Dorsolateral prefrontal cortex (tissue), 122 donors: ENCODE measurements at places on chromosomes 7 and 10.

- no peak for DNase-seq
These were observed 439 bp downstream of the RBP4 start for GRCh38 chr10:93600446-93601145.

- peak; percentile 22 for DNase-seq
These were observed 95.3 kb upstream of the RET start for GRCh38 chr10:42981358-42982236.

GRCh38 chr7:71637578-71637977 lies 505.6 kb downstream of the GALNT17 start:
- DNase-seq, result no peak

- DNase-seq, result no peak
These were observed 5.5 kb downstream of the CHUK start for GRCh38 chr10:100223879-100224278.

- DNase-seq, result peak; percentile 75
These were observed 56.2 kb upstream of the TM9SF3 start for GRCh38 chr10:96642973-96643372.

DNA sequence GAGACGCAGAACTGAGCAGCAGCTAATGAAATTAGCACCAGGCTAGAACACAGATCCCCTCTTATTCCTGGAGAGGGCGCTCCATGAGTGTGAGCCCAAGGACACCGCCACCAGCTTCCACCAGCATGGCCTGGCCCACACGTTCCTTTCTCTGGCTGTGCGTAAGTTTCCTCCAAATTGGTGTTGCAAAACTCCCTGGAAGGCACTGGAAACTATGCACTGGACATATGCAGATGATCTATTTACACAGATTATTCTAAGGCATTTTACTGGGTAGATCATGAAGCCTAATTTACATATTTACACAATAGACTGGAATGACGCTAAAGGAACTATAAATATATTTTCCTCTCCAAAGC lies 455.6 kb upstream of the FOXK1 start:
- no peak for DNase-seq

GRCh38 chr10:35349389-35349915 lies 13.1 kb downstream of the CCNY start:
- no peak for DNase-seq

DNA sequence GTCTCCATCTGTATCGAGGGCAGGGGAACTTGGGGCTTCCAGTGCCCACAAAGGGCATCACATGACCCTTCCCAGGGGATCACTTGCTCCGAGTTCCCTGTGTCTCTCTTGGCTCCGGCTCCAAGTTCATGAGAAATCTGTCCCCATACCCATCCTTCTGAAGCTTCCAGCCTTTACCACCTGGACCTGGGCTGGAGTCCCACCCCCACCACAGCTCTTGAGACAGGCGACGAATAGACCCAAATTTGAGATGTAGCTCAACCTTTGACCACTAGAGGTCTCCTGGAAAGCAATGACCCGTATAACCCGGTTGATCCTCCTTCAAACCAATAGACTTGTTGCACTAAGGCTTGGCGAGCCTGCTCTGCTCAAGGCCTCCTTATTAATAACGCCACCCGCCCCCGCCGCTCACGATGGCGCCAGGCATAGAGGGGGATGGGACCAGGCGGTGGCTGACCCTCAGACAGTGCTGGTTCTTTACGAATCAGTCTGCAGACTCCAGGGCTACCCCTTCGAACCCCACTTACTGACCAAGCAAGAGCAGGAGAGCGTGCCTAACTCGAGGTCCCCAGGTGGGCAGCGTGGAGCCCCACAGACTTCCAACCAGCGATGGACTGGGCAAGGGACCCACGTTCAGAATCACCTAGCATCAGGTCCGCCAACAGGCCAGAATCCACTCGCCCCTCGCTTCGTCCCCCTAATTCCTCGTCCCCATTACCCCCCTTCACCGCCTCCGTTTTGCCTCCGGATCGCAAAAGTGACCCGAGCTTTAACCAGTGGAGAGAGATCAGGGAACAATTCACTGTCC lies 4.4 kb upstream of the ARID5B start:
- DNase-seq, result peak; percentile 59

GRCh38 chr7:140297192-140297591 lies 101.1 kb downstream of the SLC37A3 start:
- no peak for DNase-seq

DNA sequence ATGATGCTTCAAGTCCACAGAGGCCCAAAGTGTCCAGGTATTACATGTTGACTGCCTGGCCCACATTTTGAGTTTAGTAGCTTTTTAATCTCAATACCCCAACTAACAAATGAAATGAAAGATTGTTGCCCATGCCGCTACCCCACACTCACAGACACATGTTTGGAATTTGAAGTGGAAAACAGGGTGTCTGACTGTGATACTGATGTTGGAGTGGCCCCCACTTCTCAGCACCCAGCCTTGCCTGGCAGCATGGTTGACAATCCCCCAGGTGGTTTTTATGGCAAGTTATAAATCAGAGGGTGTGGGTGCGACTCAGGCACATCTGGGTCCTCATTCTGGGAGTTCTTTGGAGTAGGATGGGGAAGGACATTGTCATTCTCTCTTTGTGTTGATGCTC lies 314.7 kb upstream of the ZNF32 start:
- no peak for DNase-seq

GRCh38 chr10:86958116-86958900 lies at the start of gene SNCG:
TSS of gene SNCG (plus strand) at chr10:86958599. CDS start at chr10:86958698, 99 bp downstream.
- DNase-seq, result no peak

DNA sequence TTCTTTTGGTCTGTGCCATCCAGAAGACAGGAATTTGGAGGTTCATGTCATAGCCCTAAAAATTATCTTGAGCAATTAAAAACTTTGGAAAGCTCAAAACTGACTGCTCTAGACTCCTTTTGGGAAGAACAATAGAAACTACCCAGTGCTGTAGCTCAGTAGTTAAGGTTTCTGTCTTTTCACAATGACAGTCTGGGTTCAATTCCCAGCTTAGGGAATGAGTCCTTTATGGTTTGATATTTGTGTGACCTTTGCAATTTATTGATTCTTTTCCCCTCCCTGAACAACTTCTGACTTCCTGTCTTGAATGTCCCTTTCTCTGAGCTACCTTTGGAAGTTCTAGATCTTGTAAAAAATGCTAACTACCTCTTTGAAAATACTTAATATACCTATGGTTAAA lies 603.3 kb upstream of the IGFBP3 start:
- no peak for DNase-seq

- no peak for DNase-seq
These were observed 31.6 kb downstream of the VIPR2 start for GRCh38 chr7:159113056-159113455.

GRCh38 chr7:40403703-40404476 lies 269.1 kb downstream of the SUGCT start:
- DNase-seq, result no peak

- DNase-seq, result no peak
These were observed 45.7 kb downstream of the PRPF18 start for GRCh38 chr10:13632440-13632839.

DNA sequence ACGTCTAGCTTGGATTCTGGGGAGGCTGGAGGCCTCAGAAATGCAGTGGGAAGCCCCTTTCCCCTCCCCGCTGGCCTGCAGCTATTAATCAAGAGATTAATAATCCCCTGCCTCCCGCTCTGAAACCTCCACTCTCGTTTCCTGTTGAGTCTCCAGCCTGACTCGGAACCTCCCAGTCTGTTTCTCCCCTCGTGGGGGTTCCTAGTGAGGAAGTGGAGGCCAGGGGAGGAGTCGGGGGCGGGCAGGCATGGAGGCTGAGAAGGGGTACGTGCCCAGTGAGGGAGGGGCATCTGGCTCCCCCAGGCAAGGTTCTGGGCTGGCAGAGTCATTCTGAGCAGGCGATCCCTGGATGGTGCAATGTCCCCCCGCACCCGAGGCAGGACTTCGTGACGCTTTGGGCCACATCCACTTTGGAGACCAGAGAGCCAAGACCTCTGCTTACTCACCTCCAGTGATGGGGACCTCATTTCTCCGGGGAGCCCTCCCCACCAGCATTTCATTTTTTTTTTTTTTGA lies 73.6 kb downstream of the COL26A1 start:
- DNase-seq, result no peak

GRCh38 chr7:5997210-5997808 lies 11.5 kb downstream of the PMS2 start:
- no peak for DNase-seq

DNA sequence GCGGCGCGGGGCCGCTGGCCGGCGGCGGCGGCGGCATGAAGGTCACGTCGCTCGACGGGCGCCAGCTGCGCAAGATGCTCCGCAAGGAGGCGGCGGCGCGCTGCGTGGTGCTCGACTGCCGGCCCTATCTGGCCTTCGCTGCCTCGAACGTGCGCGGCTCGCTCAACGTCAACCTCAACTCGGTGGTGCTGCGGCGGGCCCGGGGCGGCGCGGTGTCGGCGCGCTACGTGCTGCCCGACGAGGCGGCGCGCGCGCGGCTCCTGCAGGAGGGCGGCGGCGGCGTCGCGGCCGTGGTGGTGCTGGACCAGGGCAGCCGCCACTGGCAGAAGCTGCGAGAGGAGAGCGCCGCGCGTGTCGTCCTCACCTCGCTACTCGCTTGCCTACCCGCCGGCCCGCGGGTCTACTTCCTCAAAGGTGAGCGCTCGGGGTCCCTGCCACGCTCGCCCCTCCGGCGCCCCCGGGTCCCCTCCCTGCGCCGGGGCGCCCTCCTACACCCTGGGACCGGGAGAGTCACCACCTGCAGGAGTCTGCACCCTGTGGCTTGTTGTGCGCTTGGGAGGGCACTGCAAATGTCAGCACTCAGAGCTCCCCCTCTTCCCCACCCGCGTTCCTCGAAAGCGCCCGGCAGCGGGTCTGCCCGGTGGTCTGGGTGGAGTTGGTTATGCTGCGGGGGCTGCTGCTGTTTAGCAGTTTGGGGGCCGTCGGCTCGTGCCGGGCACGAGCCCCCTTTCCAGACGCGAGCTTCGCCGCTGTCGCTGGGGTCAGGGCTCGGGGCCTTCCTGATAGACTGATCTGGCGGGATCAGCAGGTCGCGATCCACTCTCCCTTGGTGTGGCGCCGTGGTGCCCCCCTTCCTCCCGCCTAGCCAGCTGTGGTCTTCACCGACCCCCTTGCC lies 627 bp downstream of the DUSP5 start:
- no peak for DNase-seq

GRCh38 chr10:50373821-50374501 lies 122.6 kb upstream of the ASAH2 start:
- no peak for DNase-seq

GRCh38 chr7:100029596-100029995 lies 14.2 kb downstream of the ZKSCAN1 start:
- no peak for DNase-seq

DNA sequence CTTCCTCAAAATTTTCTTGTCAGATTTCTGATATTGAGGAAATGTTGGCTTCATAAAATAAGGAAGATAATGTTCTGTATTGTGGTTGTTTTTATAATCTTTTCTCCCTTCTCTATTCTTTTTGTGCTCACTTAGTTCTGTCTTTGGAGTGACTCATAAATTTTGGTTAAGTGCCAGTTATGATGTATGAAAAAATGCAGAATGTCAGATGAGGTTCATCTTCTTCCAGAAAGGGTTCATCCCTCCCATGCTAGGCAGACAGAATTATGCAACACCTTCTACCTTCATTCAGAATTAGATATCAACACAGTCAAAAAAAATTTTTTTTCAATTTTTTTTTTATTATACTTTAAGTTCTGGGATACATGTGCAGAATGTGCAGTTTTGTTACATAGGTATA lies 36.6 kb upstream of the CYP2C19 start:
- DNase-seq, result no peak

DNA sequence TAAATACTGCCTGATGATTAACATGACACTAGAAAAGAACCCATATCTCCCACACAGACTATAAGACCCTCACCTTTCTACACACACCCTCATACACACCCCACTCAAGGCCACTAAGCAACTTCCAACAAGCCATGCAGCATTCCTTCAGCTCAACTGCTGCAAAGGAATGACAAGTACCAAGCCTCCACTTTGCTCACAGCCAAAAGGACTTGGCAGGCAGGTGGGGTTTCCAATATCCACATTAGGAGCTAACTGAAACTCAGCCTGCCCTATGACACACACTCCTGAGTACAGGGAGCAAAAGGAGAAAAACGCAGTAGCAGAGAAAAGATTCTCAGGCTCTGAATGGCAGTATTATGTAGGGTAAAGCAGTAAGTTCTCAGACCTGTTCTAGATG lies 13.4 kb downstream of the USP54 start:
- no peak for DNase-seq

GRCh38 chr10:34475274-34475646 lies 339.8 kb downstream of the PARD3 start:
- DNase-seq, result no peak

GRCh38 chr7:47475880-47476227 lies 106.1 kb downstream of the TNS3 start:
- DNase-seq, result no peak

DNA sequence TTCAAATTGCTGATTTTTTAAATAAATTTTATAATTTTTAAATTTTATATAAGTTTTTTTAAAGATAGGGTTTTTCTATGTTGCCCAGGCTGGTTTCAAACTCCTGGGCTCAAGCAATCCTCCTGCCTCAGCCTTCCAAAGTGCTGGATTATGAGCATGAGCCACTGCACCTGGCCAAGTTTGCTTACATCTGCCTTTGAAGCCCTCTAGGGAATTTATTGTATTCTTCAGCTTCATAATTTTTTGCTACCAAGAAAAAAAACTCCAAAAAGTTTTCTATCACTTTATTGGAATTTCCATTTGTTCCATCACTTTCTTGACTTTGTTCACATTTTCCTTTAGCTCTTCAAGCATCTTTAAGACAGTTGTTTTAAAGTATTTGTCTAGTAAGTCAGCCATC lies 3.8 kb upstream of the POLD2 start:
- no peak for DNase-seq

DNA sequence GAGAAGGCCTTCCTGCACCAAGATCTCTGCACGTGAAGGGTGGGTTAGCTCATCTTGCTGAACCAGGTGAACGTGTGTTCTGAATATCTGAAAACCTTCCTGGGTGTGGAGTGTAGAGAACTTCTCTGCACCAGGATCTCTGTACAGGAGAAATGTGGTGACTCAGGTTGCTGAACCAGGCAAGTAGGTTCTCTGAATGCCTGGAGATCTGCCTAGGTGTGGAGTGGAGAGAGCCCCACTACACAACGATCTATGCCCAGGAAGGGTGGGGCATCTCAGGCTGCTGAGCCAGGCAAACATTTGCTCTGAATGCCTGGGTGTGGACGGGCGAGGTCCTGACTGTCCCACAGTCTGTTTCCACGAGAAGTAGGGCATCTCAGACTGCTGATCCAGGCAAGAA lies 1002.3 kb upstream of the KCND2 start:
- no peak for DNase-seq
